ENCODE measurements at places on chromosomes 5 and 9.

- DNase-seq, result no peak
These were observed 1.6 kb downstream of the ANXA6 start for GRCh38 chr5:151155775-151156506.

DNA sequence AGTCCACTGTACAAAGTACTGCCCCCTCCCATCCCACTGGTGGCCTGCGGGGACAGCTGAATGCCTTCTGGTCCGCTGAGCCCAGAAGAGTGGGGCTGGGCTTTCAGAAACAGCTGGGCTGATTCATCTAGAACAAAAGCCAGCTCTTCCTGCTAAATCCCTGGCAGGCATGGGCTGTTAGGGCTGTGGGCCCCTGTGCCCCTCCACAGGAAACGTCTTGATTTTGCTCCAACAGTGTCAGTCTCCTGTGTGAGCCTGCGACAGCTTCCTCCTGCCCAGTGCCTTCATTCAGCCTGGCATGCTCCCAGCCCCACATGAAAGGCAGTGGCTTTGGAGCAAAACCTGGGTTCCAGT lies 6.9 kb upstream of the GSN start:
- no peak for DNase-seq

DNA sequence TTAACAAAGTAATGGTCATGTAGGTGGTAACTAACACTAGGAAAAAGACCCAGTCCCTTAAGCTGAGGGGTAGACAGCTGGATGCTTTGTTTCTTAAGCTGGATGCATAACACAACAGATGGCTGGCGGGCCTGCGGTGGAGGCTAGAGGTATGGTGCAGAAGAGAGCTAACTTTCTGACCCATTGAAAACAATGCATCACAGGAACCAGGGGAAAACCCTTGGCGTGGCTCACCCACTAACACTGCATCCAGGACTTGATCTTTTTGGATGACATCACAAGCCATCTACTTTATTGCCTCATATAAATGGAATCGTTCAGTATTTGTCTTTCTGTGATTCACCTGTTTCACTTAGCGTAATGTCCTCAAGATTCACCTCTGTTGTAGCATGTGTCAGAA lies 138.7 kb downstream of the AUH start:
- DNase-seq, result no peak

GRCh38 chr5:127805448-127805847 lies 102.3 kb downstream of the CCDC192 start:
- DNase-seq, result no peak
